ENCODE measurements at places on chromosomes 16 and 17.

DNA sequence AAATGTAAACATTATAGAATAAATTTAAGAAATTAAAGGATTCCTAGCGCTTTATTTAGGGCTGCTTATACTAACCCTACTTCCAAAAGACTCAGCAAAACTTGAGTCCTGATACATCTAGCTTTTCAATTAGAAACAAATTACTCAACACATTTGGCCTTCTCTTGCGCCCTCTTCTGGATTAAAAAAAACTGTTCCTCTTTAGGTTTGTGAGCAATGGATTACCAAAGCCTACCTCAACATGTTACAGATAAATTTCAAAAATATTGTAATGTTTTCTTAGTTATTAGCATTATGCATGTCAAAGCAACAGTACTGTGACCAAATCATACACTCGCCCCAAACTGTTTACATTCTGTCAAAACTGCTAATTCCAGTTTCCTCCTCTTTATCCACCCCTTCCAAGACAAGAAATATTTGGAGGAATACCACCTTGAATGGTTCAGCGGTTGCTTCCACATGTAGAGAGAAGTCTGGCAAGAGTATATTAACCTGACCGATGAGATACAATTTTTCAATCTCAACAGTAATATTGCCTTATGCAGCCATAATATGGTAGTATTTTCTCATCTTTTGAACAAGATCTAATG, 2.7 kb downstream of the NUFIP2 start:
- DNase-seq, result no peak

- DNase-seq, result no peak
These were observed 365.7 kb downstream of the SEC14L1 start for GRCh38 chr17:77506371-77506991.

- no peak for DNase-seq
These were observed 12.5 kb upstream of the C1QTNF8 start for GRCh38 chr16:1108299-1109252.

DNA sequence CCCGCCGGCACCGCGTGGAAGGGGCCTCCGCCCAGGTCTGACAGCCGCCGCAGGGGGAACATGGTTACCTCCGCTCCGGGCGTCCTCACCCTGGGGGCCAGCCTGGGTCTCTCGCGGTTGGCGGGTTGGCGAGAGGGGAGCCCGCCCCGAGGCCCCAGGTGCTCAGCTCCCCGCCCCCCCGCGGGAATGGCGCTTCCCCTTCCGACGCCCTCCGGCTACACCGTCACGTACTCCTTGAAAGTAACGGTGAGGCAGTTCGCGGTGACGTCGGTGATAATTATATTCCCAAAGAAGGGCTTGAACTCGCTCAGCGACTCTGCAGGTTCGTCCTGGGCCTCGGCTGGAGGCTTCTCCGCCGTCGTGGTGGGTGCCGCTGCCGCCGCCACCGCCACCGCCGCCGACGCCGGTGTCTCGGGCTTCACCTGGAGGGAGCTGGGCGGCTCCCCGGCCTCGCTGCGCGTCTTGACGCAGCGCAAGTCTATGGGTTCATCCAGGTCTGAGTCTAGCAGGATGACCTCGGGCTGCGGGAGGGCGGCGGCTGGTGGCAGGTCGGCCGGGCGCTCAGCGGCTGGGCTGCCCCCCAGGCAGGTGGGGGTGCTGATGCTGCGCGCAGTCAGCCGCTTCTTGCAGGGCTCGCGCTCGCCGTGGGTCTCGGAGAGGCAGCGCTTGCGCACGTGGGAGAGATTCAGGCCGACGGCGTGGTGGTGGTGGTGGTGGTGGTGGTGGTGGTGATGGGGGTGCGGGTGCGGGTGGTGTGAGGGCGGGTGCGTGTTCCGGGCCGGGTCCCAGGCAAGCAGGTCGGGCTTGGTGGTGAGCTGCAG, 5.3 kb downstream of the CBX4 start:
- no peak for DNase-seq

DNA sequence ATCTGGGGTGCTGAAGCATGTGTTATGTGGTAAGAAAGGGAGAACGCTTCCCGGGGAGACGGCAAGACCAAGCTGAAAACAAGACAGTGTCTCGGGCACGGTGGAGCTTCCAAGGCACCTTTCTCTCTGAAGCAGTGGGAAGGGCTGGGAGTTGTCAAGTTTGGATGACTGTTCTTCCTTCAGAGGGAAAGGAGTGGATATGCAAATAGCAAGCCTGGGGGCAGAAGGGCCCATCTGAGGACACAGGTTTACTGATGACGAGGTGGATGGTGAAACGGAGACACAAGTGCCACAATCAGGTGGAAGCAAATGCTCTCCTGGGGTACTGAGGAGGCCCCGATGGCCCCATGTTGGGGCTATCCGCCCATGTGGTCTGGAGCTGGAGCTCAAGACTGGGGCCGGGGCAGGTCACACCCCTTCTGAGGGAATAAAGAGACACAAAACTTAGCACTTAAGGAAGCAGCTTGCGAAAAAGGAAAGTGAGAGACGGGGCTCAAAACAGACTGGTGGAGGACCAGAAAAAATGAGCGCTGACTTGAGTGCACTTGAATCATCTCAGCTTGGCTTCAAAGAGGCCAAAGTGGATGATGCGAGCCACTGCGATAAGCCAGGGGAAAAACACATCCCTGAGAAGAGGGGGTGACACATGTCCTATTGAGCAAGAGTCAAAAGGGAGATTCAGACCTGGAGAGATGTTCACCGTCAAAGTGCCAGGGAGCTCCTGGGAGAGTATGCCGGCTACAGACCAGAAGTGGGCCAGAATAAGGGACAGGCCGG, 34.8 kb upstream of the MTSS2 start:
- DNase-seq, result no peak

- DNase-seq, result no peak
These were observed 106.3 kb upstream of the SIAH1 start for GRCh38 chr16:48491517-48491916.

- no peak for DNase-seq
These were observed 400 bp downstream of the HCFC1R1 start for GRCh38 chr16:3023415-3023668.

- no peak for DNase-seq
These were observed 77.0 kb downstream of the METRNL start for GRCh38 chr17:83156408-83156807.

GRCh38 chr17:45782889-45783592, 1.1 kb upstream of the CRHR1 start:
- DNase-seq, result no peak

- DNase-seq, result no peak
These were observed 595.9 kb downstream of the WWOX start for GRCh38 chr16:78695391-78695790.

DNA sequence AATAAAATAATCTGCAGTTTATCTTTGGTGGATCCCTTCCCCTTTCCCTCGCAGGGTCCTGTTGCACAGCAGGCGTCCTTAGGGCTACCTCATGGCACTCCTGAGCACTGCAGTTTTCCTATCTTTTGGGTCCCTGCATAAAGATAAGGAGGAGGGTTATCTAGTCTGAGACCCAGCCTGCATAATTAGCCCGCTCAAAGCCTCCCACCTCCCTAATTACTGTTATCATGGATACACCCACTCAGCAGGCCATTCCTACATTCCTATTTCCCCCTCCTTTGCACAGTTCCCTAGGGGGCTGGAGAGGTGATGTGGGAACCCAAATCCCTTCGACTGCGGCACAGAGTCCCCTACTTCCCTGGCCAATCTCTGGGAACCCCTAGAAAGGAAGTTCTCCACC, 5.1 kb upstream of the CLUH start:
- no peak for DNase-seq

DNA sequence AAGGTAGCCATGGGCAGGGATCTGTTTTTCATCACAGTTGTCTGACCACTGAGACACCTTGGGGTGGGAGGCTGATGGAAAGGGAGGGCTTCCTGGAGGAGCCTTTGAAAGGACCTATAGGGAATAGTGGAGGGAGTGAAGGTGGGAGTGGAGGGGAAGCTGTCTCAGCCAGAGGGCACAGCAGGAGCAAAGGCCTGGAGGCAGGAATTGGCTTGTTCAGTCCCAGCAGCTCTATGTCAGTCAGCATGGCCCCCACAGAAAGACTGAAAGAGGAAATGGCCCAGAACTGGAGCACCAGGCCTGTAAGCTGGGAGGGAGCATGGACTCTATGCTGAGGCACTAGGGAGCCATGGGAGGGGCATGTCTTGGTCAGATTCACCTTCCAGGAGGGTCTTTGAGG, 12.8 kb upstream of the CBFB start:
- DNase-seq, result no peak

DNA sequence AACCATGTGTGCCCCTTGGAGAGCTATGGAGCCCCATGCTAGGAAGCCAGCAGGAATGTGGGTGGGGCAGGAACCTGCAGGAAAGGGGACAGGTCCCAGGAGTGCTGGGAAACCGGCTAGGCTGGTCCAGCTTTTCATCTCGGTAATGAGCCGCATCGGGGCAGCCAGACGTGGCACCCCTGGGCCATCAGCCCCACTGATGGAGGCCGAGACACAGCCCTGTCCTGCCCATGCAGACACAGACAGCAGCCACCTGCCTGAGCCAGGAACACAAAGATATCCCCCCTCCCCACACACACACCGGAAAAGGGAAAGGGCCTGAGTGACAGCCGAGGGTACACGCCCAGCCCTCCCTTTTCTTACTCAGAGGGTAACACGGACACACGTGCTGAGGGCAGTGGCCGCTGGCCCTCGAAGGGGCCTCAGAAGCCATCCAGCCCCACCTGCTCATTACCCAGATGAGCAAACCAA, 18.1 kb downstream of the PPL start:
- DNase-seq, result no peak

GRCh38 chr17:76550712-76551615, 11.1 kb downstream of the PRCD start:
- DNase-seq, result no peak

DNA sequence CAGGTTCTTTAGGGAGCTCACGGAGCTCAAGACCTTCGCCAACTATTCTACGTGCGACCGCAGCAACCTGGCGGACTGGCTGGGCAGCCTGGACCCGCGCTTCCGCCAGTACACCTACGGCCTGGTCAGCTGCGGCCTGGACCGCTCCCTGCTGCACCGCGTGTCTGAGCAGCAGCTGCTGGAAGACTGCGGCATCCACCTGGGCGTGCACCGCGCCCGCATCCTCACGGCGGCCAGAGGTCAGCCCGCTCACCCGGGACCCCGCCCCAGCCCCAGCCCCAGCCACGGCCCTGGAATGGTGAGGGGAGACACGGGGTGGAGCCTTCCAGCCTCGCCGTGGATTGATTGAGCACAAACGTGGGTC, 13.5 kb downstream of the SARM1 start:
- DNase-seq, result no peak

GRCh38 chr16:17511340-17511739, 40.6 kb upstream of the XYLT1 start:
- DNase-seq, result no peak

DNA sequence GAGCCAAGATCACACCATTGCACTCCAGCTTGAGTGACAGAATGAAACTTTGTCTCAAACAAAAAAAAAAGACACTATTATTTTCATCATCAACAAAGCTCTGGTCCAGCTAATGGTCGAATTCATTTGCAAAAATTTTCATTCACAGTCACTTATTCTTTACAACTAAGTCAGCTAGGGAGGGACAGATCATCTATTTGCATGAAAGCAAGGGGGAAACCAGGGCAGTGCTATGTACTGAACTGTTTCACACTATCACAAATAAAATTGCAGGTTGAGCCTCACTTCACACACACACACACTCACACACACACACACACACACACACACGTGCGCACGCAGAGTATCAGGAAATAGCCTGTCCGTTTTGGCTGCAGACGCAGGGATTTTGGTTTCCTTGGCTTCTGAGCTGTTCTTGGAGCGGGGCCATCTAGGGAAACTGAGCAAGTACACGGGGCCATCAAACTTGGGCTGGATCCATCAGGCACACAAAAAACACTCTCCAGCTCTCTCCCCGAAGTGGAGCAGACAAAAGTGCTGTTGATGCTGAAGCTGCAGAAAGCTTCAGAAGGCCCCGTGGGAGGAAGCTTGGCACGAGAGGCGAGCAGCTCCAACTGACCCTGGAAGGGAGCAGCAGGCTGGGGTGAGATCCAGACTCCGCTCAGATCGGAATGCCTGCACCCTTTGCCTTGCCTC, 44.3 kb upstream of the HELZ start:
- no peak for DNase-seq

DNA sequence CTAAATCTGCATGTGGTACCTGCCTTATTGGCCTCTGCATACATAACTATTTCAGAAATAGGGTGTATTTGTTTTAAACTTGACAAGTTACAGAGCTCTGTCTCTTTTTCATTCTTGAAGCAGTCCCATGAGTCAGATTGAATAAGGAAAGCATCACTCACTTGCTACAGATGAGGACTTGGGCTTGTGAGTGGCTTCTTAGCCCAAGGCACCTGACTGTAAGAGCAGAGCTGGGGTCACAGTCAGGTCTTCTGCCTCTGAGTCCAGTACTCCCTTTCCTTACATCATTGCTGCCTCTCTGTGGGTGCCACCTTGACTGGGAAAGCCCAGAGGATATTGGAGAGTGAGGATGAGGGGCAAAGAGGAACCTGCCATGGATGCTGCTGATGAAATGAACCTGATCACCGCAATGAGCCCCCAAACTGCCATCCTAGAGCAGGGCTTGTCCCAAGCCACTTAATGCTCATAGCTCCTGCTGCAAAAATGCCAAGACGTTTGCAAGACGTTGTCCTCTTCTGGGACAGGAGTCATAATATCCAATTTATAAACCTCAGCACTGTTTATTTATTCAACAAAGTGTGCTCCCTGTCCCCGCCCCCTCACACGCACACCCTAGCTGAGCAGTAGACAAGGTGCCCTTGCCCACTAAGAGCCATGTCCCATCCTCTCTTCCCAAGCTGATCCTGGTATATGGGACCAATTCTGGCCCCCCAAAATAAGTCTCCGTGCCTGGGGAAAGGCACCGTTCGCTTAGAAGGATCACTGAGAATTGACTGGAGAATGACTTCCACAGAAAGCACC, 74.1 kb downstream of the CCDC182 start:
- DNase-seq, result no peak

GRCh38 chr17:17843096-17843495, 6.3 kb upstream of the SREBF1 start:
- no peak for DNase-seq

GRCh38 chr17:75087182-75087557, 584 bp upstream of the SLC16A5 start:
- DNase-seq, result no peak

DNA sequence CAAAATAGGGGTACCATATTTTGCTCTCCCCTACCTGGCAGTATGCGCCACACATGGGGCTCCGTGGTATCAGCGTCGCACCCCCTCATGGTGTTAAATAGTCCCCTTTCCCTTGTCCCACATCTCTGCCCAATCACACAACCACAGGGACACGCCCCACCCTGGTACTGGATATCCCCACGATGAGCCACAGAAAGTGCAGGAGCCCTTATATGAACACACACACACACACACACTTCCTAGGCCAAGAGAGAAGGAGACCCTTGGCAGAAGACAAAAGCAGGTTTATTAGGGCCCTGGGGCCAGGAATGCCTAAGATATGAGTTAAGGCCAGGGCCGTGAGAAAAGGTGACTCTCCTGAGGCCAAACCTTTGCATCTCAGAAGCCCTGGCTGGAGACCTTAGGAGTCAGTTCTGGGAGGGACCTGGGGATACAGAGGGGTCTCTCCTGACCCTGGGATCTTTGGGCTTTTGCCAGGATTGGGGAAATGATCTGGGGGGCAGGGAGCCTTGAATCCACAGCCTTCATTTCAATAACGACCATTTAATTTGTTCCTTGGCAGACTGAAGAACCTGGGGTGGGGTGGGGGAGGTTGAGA, 11.6 kb downstream of the COPZ2 start:
- no peak for DNase-seq
